ENCODE measurements at places on chromosomes 5 and 9. TPM values are rescaled to one million over a fixed set of nuclear protein-coding genes. Genes with fewer than 3 reads are reported as not detected.

MORN5 gene
- not detected for total RNA-seq

DNA sequence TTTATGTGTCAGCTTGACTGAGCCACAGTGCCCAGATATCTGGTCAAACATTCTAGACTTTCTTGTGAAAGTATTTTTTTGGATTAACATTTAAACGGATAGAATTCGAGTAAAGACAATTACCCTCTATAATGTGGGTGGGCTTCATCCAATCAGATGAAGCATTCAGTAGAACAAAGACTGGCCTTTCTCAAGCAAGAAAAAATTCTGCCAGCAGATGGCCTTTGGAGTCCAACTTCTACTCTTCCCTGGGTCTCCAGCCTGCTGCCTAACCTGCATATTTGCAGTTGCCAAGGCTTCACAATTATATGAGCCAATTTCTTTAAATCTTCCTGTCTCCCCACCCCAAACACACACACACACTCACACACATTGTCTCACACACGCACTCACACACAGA lies 86.4 kb downstream of the MED10 start:
- DNase-seq, result no peak

DNA sequence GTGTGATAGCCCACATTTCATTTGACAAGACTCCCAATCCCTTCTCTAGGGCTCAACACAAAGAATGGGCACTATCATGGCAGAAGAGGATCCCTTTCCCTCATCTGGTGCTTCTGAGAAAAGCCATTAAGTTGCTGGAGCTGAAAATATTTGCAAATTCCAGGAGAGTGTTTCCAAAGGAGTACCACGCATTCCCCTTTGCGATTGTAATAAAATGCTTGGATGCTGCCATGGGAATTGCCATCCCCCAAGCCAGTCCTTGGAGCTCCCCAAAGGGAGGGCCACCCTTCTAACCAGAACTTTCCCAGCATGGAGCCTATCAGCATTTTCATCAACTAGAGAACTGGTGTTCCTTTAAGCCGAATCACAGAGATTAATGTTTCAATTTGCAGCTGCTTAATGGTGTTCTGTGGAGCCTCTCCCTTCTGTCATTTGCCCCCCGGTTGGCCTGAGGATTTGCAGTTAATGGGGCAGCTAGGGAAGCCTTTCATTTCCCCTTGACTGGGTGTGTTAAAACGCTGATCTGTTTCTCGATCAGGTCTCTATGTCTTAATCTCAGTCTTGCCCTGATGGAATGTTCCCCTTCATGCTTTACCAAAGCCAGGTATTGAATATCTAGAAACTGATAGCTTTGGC lies 133.0 kb downstream of the ENC1 start:
- DNase-seq, result no peak

BAAT gene
- total RNA-seq, result 0.16 TPM
